ENCODE measurements at places on chromosomes 3 and 15.

DNA sequence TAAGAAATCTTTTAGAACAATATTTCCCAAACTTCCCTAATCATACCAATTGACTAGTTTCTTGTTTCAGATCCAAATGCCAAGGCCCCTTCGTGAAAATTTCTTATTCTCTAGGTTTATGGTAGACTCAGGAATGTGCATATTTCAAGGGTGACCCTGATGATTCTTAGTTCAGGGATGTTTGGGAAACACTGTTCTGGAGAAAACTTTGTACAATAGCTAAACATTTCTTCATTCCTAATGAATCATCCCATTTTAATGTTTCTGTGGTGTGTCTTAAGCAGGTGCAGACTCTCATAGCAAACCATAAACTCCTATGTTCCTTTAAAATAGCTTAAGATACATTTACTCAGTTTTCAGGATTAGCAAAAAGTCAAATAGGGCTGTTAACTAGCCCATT lies 314.5 kb downstream of the TIGIT start:
- DNase-seq: no peak

GRCh38 chr15:79294075-79294474 lies 11.6 kb downstream of the ANKRD34C start:
- no peak for DNase-seq

DNA sequence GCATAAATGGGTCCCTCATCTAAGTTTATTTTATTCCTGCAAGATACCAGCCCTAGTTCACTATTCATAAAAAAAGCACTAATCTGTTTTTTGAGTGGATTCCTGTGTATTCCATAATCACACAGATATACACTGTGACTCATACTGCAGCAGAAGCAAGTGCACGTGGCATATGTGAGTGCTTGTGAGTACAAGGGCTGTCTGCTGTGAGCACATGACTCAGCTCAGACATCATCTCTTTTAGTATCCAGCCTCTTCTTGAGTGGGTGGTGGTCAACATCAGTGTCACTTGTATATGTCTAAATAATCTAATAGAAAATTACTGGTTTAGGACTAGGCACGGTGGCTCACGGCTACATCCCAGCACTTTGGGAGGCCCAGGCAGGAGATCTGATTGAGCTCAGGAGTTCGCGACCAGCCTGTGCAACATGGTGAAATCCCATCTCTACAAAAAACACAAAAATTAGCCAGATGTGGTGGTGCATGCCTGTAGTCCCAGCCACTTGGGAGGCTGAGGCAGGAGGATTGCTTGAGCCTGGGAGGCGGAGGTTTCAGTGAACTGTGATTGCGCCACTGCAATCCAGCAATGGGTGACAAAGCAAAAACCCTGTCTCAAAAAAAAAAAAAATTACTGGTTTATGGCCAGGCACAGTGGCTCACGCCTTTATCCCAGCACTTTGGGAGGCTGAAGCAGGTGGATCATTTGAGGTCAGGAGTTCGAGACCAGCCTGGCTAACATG lies 49.8 kb downstream of the NIPA2 start:
- no peak for DNase-seq

- DNase-seq: no peak
Measured at GRCh38 chr15:67068710-67069400, 3.5 kb downstream of the SMAD3 start.

DNA sequence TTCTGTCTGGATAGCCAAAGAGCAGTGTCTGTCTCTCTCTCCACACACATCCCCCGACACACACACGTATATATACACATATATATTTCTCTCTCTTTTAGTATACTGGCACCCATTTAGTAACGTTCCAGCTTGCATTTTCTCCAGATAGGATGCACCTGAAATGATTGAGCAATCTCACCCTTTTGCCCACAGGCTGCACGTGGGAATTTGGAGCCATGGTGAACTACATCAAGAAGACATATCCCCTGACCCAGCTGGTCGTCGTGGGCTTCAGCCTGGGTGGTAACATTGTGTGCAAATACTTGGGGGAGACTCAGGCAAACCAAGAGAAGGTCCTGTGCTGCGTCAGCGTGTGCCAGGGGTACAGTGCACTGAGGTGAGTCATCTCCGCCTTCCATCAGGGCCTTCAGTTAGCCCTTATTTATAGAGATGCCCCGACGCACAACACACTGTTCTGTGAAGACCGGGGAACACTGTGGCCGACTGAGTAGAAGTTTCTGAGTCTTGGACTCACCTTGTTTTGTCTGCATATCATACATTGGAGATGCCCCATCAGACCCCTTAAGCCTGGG lies 45.7 kb downstream of the RLBP1 start:
- no peak for DNase-seq

- no peak for DNase-seq
Measured at GRCh38 chr3:31942446-31942845, 38.6 kb downstream of the OSBPL10 start.

GRCh38 chr3:134799393-134799792 lies 4.3 kb downstream of the EPHB1 start:
- no peak for DNase-seq

DNA sequence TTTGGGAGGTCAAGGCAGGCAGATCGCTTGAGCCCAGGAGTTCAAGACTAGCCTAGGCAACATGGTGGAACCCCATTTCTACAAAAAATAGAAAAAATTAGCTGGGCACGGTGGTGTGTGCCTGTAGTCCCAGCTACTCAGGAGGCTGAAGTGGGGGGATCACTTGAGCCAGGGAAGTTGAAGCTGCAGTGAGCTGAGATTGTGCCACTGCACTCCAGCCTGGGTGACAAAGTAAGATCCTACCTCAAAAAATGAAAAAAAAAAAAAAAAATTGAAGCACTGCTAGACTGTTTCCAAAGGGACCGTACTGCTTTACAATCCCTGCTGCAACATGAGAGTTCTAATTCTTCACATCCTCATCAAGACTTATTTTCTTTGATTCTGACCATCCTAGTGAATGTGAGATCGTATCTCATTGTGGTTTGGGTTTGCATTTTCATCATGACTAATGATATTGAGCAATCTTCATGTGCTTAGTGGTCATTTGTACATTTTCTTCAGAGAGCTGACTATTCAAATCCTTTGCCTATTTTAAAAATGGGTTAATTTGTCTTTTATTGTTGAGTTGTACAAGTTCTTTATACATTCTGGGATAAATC lies 10.8 kb downstream of the CMTM8 start:
- peak; percentile 57 for DNase-seq

DNA sequence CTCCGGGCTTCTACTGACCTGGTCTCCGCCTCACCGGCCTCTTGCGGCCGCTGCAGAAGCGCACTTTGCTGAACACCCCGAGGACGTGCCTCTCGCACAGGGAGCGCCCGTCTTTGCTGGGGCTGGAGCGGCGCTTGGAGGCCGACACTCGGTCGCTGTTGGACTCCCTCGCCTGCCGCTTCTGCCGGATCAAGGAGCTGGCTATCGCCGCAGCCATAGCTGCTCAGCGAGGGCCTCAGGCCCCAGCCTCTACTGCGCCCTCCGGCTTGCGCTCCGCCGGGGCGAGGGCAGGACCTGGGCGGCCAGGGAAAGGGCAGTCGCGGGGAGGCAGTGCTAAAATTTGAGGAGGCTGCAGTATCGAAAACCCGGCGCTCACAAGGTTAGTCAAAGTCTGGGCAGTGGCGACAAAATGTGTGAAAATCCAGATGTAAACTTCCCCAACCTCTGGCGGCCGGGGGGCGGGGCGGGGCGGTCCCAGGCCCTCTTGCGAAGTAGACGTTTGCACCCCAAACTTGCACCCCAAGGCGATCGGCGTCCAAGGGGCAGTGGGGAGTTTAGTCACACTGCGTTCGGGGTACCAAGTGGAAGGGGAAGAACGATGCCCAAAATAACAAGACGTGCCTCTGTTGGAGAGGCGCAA lies 319.2 kb downstream of the FGF12 start:
- peak; percentile 72 for DNase-seq

DNA sequence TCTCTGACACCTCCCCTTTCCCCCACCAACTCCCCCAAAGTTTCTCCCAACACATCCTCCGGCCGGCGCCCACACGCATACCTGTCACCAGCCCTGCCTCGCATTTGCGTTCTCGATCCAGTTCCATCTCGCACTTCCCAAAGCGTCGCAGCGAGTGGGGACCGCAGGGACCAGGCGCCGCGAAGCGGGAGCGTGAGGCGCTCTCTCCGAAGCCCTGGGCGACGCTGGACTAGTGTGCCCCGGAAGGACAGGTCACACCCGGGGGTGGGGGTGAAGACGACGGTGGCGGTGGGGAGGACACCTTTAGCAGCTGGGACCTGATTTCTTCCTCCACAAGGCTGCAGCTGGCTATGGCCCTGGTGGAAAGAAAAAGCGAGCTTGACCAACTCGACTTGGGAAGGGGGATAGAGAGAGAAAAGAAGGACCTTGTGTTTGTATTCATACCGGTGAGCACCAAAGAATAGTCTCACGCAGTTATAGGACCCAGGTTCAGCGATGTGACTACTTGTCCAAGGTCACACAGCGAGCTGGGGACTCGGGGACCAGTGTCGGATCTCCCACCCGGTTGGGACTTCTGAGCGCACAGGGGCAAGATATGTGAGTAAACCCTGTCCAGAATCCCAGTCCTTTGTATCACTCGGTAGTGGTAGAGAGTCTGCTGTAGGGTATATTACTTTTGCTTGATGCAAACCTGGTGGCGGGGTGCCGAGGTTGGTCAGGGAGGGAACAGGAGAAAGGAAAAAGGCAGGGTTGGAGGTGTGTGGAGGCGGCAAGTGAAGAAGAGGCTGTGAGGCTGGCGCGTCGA lies 607 bp upstream of the GHSR start:
- DNase-seq: no peak

DNA sequence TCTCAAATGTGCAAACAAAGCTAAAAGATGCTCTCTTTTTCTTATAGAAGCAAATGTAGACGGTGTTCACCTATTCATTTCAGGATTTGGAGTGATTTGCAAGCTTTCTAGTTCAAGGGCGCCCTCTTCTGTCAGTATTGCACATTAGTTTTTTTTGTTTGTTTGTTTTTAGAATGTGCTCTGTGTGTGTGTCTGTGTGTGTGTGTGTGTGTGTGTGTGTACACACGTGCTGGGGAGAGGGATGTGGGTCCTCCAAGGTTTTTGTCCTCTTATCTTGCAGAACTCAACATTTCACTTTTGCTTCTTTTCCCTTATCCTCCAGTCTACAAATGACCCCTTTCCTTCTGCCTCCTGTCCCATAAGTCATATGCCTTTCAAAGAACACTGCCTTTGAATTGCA lies 23.5 kb downstream of the DNAH1 start:
- peak; percentile 68 for DNase-seq

DNA sequence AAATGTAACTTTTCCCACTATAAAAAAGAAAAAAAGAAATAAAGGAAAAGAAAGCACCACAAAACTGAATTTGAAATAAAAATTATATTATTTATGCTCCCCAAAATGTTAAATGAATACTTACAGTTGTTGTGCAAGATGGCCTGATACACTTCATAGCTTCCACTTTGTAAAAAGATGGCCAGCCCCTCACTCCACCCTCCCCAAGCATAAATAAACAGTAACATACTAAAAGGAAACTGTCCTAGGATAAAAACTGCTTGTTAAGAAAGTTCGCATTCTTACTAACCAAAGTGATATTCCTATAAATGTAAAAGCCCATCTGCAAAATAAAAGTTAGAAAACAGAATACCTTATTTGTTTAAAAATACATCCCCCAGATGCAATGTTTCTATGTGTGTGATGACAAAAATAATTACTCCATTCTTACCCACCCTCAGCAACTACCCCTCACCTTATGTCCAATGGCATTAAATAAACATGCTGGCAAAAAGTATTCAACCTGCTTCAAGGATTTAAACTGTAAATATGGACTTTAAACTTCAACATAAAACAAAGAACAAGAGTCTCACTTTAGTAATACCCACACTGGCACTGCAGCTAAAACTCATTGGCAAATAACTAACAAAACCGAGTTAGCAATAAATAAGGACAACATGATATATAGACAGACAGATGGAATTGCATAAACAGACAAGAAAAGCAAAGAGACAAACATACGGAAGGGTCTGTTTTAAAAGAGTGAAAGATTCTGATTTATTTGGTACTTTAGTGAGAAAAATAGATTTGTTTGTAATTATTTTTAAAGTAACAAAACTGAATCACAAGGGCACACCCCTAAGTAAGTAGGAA lies 47.7 kb downstream of the ZBTB20 start:
- peak; percentile 40 for DNase-seq

GRCh38 chr3:184525337-184526087 lies 36.1 kb upstream of the EPHB3 start:
- peak; percentile 65 for DNase-seq

DNA sequence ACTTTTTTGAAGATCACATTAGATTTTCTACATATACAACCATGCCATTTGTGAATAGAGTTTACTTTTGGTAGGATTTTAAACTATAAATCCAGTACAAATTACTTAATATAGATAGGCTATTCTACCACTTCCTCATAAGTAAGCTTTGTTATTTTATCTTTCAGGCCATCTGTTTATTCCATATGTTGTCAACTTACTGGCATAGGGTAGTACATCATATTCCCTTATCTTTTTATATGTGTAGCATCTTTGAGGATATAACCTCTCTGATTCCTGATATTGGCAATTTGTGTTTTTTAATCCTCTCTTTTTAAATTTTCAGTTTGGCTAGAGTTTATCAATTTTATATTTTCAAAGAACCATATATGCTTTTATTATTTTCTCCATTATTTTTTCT lies 515.4 kb downstream of the DIPK2A start:
- DNase-seq: no peak

DNA sequence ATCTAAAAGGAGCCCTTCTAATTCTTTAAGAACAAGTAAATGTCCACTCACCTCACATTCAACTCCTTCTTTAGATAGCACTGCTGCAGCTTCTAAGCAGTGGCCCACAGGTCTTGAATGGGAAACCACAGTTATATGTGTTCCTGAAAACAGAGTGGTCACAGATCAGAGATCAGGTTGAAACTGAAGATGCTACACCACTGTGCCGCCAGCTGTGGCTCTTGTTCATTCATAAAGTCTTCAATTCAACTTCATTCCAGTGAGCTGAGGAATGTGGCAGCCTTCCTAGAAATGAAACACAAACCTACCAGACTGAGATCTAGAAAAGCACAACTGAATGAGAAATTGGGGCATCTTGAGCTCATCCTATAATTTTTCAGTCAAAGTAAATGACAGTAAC lies 4.0 kb downstream of the PDHB start:
- no peak for DNase-seq

- DNase-seq: no peak
Measured at GRCh38 chr15:68195336-68196112, 9.6 kb downstream of the CALML4 start.

GRCh38 chr3:43958005-43958770 lies 267.4 kb downstream of the ABHD5 start:
- DNase-seq: no peak

DNA sequence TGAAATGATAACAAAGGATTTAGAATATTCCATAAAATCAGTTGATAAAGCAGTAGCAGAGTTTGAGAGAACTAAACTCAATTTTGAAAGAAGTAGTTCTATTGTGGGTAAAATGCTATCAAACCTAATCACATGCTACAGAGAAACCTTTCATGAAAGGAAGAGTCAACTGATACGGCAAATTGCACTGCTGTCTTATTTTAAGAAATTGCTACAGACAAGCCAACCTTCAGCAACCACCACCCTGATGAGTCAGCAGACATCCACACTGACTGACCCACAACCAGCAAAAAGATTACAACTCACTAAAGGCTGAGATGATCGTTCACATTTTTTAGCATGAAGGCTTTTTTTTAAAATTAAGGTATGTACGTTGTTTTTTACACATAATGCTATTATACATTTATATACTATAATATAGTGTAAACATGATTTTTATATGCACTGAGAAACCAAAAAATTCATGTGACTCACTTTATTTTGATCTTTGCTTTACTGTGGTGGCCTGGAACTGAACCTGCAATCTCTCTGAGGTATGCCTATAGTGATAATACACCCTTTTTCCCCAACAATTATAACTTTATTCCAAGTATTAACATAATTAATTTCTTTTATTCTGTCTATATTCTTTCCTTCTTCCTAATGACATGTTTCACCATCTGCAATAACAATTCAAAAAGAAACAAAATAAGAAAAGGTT lies 109.9 kb downstream of the TBC1D5 start:
- DNase-seq: no peak
